Stimulated activated CD8-positive, alpha-beta memory T cell treated with anti-CD3 and anti-CD28 coated beads, Interleukin-2, amount 100 ng/mL, for 1 hour (primary cell): ENCODE measurements at places on chromosomes 12 and 14.

GRCh38 chr12:95721320-95721719, 69.2 kb downstream of the NTN4 start:
- no peak for DNase-seq

DNA sequence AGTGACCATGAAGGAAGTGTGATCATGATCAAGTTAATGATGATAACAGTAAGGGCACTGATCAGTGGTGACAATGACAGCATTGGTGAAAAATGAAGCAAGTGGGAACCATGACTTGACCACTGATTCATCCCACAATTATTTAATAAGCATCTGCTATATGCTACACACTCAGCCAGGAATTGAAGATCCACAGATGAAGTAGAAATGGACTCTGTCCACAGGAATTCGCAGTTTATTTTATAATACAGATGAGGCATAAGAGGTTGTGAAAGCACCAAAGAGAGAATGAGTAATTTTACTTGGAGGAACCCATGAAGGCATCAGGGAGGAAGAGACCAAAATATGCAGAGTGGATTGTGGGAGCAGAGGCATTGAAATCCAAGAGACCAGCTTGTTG, 33.8 kb upstream of the SMUG1 start:
- no peak for DNase-seq

DNA sequence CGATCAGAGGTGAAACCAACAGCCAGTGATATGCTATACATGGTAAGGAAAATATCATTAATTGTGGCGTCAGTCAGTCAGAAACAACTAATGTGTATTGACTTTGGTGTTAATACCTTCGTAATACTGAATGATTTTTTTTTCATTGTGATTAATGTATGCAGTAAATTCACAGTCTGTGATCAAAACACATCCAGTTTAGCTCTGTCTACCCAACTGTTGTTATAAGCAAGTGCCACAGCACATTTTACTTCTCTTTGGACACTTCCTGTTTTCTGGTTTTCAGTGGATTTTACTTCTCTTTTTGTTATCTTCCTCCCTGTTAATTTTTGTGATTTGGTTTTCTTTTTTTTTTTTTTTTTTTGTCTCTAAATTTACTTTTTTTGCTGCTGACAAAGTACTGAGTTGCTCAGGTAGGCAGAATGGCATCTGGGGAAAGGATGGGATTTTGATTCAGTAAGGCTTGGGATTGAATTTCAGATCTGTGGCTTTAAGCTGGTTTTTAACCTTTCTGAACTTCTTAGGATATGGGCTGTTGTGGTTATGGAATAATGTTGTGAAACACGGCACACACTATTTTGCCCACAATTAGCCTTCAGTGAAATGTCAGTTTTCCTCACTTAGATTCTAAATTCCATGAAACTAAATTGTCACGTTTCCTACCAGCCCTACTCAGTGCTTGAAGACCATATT, 604 bp downstream of the GLIPR1 start:
- DNase-seq: no peak

DNA sequence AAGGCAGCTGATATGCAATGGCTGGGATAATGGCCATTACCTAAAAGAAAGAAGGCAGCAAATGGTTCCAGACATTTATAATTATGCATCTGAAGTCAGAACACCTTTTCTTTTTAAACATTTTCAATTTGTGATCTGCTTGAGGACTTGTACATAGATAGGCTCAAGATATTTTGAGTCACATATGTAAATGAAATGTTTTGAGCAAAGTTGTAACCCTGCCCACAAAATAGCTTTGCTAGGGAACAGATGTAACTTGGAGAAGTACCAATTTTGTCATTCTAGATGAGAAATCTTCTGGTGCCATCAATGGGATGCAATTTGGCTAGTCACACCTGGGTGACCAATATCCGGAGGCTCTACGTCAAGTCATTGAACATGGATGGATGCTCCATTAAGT, 123.1 kb downstream of the FLRT2 start:
- DNase-seq: no peak

DNA sequence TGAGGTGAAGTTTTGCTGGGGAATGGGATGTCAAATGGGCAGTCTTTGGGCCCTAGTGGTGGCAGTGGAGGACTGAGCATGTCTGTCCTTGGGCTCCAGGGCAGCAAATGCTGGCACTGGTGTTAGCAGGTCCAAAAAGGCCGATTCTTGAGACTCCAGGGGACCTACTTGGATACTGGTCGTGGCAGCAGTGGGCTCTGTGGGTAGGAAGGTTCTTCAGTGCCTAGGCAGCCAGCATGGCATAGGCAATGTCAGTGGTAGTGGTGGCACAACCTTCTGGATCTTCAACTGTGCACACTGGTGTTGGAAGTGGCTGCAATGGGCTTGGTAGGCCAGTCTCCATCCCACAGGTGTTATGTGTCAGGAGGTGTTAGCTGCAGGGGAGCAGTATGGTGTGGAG, 334.7 kb upstream of the KITLG start:
- no peak for DNase-seq

- no peak for DNase-seq
These were observed 63.9 kb downstream of the TGFB3 start for GRCh38 chr14:75917946-75918335.

GRCh38 chr14:94573475-94574277, 7.5 kb upstream of the SERPINA5 start:
- DNase-seq: no peak
